ENCODE measurements at places on chromosomes 5 and 9.

DNA sequence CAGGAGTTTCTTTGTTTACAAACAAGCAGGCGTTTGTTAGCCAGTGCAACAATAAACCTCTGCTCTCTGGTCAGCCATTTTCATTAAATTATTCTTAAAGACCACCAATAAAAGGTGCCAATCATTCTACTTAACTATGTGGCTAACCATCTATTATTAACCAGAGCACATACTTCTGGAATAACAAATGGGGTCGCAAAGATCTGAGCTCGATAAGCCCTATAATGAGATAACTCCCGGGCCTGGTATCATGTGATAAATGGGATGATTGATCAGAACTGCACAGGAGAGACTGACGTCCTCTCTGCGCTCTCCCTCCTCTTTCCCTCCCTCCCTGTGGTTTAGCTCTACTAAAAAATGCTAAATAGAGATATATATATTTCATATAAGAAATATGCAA, 488.2 kb downstream of the NTRK2 start:
- DNase-seq = no peak

- no peak for DNase-seq
Observed at GRCh38 chr9:94480205-94480604, 74.7 kb upstream of the PCAT7 start.

DNA sequence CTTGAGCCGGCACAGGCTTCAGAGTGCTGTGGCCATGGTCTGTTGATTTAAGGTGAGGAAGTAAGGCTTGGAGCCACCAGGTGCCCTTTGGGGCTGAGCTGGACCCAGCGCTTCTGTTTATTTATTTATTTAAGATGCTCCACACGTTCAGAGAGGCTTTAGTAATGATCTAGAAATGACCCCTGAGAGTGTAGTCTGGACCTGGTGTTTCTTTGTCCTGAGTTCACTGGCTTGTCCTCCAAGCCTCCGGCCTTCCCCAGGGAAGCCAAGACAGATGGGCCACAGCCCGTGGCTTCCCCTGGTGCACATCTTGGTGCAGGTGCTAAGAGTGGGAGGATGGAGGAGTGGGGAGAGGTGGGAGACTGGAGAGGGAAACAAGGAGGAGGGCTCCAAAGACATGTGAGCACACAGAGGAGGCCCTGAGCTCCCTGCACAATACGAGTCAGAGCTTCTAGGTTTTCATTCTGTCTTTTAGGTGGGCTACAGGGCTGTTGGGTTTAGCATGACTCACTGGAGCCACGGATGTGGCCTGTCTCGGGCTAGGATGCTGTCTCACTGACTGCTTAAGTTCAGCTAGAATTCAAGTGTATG, 56.9 kb downstream of the AHRR start:
- no peak for DNase-seq

- DNase-seq = no peak
Observed at GRCh38 chr9:94706922-94707321, 19.6 kb upstream of the AOPEP start.

DNA sequence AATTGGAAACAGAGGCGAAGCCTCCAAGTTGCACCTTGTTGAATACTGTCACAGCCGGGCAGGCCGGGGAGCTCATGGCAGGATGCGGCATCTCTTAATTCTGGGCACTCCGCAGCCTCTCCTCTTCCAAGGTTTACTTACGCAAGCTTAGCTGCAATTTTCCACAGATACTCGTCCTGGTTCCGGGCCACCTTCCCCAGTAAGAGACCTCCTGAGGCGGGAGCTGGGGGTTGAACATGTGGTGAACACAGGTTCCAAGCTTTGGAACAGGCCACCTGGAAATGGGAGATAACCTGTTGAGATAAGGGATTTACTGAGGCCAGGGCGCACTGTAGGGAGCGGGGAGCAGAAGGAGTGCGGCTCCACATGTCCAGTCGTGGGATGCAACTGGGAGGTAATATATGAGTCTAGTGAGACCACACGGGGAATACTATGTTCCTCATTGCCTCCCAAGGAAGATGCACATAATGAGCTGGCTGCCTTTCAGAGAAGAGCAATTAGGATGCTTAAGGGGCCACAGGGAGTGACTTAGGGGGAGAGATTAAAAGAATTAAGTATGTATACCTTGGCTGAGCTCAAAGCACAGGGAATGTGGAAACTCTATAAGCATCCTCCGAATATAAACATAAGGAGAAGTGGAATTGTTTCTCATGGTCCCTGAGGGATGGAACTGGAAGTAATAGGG, 335.2 kb downstream of the CWC27 start:
- no peak for DNase-seq

DNA sequence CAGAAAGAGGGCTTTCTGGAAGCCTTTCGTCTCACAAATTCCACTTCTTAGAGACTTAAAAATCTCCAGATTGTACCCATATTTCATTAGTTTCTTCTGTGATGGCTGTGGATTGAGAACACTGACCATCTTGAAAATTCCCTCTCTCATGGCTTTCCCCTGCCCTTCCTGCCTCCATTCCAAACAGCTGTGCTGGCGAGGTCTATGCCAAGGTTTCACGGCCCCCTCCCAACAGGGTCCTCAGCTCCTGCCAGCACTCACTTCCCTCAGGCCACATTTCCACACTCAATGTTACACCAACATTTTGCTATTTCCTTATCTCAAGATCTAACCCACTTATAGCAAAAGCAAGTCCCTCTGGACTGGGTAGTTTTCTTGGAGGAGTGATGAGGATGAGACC, 40.3 kb upstream of the EQTN start:
- no peak for DNase-seq
